GM19239 (cell line): ENCODE measurements at places on chromosomes 5 and 9.

GRCh38 chr5:5932824-5933223, 445.5 kb downstream of the MED10 start:
- DNase-seq: no peak

DNA sequence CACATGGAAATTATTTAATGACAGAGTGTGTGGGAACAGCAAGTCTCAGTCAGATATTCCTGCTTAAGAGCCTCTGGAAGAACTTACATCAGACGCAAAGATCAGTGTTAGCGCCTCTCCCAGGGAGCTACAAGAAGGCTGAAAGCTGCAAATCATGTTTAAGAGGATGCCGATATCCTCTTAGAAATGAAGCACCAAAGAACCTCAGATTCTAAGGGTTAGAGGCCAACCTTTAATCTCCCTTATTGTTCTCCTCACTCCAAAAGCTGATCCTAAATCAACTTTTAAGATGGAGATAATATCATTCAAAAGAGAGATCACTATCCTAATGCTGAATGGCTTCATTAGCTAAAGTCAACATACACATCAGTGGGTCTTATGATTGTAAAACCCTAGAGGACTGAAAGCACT, 160.6 kb downstream of the NFIB start:
- DNase-seq: no peak

- DNase-seq: no peak
These were observed 161.7 kb downstream of the YTHDC2 start for GRCh38 chr5:113675166-113675565.

DNA sequence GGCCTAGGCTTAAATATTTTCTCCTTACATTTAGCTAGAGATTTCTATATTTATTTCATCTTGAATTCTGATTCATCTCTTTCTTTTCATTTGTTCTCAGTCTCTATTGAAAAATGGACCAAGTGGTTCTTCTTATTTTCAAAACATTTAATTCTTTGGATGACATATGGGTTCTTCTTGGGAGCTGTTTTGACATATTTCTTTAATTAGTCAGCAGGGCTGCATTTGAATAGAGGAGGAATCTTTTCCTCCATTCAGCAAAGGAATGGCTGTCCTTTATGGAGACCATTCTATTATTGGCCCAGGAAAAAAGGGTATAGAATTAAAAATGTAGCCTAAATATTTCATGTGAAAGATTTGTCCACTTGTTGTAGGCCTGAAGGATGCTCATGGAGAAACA, 109.9 kb downstream of the RPS23 start:
- no peak for DNase-seq

- no peak for DNase-seq
These were observed 73.6 kb upstream of the ZNF622 start for GRCh38 chr5:16539169-16539666.

GRCh38 chr5:80036615-80037014, 1.5 kb downstream of the THBS4 start:
- no peak for DNase-seq

DNA sequence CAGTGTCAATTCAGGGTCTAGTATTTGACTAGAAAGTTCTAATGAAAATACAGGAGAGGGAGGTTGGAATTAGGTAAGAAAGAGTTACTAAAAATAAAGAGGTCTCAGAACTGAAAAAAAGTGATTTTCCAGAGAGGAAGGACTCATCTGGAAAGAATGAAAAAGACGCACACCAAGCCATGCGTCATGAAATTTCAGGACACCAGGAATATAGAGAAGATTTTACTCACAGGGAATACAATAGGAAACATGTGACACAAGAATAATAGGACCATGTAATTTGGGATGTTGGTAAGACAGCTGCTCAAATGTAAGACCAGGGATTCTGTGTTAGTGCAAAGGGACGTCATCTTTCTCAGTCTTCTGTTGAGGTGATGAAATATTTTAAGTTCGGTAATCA, 224.7 kb downstream of the GDNF start:
- no peak for DNase-seq

DNA sequence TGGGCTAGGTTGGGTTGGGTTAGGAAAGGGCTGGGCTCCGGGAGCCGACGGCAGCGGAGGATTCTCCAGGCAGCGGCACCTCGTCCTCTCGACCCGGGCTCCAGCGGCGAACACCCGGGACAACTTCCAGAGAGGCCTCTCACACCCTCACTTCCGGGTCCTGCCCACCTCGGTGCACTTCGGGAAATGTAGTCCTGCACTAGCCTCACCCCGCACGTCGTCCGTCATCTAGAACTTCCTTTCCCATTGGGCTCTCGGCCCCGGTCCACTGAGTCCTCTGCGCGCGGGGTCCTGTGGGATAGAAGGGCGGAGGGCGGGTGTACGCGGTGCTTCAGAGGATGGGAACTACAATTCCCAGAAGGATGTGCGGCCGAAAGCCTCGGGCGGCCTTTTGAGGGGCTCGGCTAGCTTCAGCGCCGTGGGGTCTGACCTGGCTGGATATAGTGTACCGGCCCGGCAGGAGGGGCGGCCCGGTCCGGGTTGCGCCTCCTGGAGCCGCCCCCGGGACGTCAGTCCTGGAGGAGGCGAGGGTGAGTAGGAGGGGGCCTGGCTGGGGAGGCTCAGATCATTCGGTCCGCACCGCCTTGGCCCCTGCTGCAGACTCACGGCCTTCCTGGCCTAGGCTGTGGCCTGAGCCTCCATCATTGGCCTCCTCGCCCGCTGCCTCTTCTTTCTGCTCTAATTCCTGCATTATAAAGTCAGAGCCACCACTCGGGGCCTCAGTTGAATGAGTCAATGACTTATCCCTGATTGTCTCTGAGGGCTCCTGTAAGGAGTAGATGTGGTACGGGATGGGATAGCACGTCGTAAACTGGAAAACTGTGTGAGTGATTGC, at the start of the genes ERP44 and INVS:
Gene ERP44, minus strand, starts transcription at position 114 of the 835 bp plus-strand sequence. CDS start 160 bp downstream, outside the sequence.
Gene INVS, plus strand, starts transcription at position 357 of the 835 bp plus-strand sequence. CDS start 5,279 bp downstream, outside the sequence.
- peak; percentile 80 for DNase-seq

GRCh38 chr9:15965246-15965745, 412.5 kb downstream of the CCDC171 start:
- no peak for DNase-seq

- no peak for DNase-seq
These were observed 22.4 kb downstream of the ZDHHC11B start for GRCh38 chr5:761854-762710.

- no peak for DNase-seq
These were observed 21.8 kb upstream of the NINJ1 start for GRCh38 chr9:93155716-93156474.

- no peak for DNase-seq
These were observed 376.8 kb downstream of the PIK3R1 start for GRCh38 chr5:68592351-68592750.

GRCh38 chr5:164345173-164345849, 839.9 kb downstream of the MAT2B start:
- no peak for DNase-seq

DNA sequence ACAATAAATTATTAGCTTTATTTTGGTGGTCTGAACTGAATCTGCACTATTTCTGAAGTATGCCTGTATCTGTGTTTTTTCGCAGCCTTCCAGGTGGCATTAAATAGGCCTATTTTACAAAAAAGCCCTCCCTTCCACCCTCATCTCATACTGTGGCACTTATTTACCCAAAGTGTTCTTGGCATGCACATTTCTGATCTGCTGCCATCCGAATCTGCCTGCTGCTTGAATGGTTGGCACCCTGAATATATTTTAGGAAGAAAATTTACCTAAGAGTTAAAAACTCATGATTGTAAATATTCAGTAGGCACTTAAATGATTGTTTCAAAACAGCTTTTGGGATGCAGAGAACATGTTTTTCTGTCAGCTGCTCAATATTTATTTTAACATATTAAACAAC, 150.1 kb downstream of the SLC28A3 start:
- DNase-seq: no peak

DNA sequence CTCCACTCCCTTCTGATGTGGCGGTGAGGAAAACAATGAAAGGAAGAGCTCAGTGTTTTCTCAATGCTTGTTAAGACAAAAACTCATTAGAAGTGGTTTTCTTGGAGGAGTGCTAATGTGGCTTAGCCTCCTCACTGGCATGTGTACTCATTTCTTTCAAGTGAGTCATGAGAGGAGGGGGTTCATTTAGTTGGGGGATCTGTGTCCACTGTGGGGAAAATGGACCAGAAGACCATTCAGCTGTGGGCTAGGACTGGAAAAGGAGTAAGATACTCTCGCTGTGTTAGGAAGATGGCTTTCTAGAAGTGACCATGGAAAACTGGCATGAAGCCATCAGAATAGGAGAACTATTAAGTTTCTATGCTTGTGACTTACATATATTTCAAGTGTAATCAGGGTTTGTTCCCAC, 23.5 kb downstream of the KLF9 start:
- DNase-seq: no peak

DNA sequence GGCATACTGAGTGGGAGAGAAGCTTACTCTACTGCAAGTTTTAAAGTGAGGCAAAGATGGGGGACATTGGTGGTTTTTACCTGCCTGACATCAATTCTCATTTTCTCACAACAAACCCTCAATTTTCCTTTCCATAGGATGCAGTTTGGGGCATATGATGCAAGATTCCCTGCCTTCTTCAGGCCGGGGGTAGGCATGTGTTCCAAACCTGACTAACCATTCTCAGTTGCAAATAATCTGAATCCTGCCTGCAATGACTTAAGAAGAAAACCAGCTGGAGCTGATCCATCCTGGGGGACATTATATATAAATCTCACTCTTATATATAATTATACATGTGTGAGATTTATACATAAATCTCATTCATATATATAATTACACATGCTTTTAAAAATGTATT, 223.6 kb upstream of the EFNA5 start:
- no peak for DNase-seq

GRCh38 chr5:12777342-12777741, 873.1 kb upstream of the CTNND2 start:
- no peak for DNase-seq

DNA sequence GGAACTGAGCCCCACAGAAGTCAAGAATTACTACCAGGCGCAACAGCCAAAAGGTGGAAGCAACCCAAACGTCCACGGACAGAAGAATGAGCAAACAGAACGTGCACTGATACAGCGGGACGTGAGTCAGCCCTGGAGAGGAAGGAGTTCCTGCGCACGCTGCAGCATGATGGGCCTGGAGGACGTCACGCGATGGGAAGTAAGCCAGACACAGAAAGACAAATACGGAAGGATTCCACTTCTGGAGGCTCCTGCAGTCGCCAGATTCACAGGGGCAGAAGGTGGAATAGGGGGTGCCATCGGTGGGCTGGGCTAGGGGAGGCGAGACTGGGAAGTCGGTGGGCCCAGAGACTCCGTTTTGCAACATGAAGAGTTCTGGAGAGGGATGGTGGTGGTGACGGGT, 80.3 kb upstream of the PHYKPL start:
- no peak for DNase-seq

DNA sequence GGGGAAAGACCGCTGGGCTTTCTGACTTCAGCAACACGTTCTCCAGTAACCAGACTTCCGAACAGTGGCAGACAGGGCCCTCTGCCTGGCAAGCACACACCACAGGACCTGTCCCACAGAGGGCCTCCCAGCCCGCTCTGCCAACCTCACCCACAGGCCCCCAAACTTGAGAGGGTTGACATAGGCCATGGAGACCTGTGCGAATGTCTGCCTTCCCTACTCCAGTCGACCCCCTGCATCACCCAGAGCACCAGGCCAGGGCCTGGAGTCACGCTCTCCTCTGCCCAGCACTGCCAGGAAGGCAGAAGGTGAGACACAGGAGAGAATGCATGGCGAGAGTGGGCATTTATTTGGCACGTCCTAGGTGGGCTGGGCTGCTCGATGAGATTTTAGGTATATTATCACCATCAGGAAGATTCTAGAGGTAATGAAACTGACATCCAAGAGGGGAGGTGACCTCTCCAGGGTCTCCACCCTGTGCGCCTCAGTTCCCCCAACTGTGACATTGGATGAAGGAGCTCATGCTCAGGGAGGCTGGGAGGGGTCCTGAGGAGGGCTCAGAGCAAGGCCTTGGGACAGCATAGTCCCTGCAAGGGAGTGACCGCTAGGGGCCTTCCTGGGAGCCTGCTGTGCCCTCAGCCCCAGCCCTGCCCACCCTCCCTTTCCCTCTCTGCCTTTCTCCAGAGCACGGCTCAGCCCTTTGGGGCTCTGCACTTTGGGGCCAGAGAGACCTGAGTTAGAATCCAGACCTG, 54.9 kb downstream of the DUSP1 start:
- DNase-seq: no peak

DNA sequence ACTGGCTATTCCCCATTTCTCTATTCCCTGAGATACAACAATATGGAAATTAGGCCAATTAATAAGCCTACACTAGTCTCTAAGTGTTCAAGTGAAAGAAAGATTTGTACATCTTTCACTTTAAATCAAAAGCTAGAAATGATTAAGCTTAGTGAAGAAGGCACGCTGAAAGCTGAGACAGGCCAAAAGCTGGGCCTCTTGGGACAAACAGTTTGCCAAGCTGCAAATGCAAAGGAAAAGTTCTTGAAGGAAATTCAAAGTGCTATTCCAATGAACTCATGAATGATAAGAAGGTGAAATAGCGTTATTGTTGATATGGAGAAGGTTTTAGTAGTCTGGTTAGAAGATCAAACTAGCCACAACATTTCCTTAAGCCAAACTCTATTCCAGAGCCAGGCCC, 256.2 kb downstream of the ZSWIM6 start:
- no peak for DNase-seq

DNA sequence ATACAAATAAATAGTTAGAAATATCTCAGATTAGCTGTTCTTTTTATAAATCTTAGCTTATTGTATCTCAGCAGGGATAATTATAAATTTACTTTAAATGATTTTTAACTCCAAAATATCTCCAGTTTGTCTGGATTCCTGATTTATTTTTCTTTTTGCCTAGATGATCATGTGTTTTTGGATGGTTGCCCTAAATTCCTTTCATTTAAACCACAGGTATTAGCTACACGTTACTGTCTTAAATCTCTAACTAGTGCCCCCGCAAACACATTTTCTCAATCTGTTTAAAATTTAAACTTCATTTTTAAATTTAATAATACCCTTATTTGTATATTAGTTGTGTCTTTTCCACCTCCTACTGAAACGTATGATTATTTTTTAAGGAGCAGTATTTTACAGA, 5.6 kb downstream of the FER start:
- DNase-seq: no peak
